Fibroblast of the conjunctiva (primary cell): ENCODE measurements at places on chromosomes 16 and 17.

DNA sequence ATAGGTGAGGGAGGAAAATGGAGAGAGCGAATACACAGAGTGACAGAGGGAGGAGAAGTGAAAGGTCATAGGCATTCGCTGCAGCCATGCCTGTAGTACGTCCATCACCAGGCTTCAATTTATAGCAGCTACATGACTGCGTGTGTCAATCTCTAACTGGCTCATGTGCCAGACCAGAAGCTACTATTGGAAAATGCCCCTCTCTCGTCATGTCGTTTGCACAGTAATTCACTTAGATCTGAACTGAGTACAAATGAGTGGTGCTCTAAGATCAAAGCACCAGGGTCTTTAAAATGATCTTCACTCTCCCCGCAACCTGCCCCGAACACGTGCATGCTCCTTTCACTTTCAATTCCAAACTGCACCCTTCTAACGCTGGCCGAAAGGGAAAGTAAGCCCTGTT is 51.3 kb downstream of the ADCY9 start:
- no peak for DNase-seq

- DNase-seq: no peak
Measured at GRCh38 chr17:1566505-1567199, 4.1 kb upstream of the PITPNA start.

GRCh38 chr16:58652741-58653140 is 23.1 kb upstream of the CNOT1 start:
- no peak for DNase-seq

GRCh38 chr17:77146246-77146632 is 5.5 kb downstream of the SEC14L1 start:
- no peak for DNase-seq

DNA sequence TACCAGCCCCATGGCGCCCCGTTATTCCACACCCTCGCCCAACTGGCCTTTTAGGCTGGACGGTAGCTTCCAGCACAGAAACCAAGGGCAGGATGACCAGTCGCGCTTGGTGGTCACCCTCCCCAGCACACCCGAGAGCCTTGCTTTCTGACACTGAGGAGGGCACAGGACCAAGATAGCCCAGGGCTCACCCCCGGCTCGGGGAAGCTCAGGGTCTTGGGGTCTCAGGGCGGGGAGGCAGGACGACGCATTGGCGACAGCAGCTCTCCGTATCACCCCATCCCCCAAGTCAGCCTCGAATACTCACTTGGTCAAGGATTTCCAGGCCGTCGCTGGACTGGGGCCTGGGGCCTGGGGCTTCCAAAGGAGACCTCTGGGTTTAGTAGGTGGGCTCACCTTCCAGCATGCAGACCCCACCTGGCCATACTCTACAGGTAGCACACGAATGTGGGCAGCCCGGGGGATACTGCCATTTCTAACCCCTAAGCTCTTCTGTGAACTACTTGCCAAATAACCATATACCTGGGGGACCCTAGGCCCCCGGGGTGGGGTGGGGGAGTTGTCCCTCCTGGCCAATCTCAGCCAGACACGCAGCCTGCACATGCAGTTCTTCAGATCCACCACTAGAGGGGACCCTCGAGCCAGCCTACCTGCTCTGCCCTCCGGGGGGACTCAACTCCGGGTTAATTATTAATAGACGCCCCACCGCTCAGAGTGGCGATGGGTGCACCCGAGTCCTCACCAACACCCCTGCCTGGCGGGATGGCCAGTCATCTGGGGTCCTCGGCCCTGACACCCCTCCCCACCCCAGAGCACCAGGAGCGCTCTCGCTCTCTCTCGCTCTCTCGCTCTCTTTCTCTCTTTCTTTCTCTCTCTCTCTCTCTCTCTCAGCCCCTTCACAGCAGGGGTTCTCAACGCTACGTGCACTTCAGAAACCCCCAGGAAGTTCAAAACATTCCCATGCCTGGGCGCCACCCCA is 30.0 kb downstream of the TBC1D16 start:
- no peak for DNase-seq

- no peak for DNase-seq
Measured at GRCh38 chr16:77967054-77967904, 55.1 kb upstream of the CLEC3A start.

GRCh38 chr17:77451245-77451893 is 310.6 kb downstream of the SEC14L1 start:
- DNase-seq: no peak

DNA sequence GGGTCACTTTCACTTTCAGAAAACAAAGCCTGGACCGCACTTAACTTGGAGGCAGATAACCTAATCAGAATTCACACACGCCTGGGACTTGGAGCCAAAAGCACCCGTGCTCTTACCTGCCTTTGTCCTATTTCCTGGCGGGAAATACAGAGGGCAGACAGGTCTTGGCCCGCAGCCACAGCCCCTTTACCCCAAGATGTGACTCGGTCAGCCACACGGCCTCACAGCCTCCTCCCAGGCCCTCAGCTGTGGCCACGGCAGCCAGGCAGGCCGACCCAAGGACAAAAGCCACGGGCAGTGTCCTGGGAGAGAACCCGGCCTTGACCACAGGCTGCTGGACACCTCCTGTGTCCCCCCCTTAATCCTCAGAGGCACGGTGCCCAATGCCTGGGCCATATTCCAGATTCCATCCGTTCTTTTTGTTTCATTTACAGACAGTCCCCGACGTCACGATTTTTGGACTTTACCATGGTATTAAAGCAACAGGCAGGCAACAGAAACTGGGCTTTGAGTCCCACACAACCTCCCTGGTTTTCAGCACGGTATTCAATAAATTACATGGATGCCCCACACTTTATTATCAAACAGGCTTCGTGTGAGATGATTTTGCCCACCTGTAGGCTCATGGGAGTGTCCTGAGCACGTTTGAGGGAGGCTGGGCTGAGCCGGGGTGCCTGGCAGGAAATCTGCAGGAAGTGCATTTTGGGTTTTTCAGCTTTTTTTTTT is 30.1 kb upstream of the GAA start:
- no peak for DNase-seq

DNA sequence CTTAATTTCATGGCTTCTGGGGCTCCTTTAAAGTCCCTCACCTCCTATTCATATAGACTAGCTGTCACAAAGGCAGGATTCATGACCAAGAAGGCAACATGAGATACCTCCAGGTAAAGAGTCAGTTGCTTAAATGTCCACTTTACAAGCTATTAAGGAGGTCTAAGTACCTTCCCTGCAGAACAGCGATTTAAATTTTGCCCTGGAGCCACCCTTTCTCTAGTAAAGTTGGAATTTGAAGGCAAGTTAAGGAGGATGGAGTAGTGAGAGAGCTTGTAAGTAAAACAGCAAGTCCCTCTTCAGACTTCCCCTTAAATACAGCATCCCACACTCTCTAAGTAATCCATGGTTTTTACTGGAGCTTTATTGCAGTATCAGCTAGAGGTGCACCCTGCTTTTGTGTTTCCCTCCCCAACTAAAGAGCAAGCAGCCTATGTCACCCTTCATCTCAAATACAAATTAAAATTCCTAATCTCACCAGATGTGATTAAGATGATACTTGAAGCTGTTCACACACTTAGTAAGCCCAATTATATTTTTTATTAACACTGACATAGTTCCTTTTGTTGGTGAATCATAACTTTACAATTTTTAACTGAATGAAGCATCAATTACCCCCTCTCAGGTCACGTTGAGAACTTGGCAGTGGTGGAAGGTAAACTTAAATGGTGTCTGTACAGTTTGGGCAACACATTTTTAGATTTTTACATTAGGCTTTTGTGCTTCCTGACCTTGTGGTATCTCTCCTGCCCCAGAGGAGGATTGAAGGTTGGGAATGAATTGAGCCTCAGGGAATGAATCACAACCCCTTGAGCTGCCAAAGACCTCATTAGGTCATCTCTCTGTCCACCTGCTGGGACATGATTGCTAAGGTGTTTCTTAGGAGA is 108.9 kb downstream of the TANGO6 start:
- DNase-seq: no peak

- DNase-seq: no peak
Measured at GRCh38 chr16:49112754-49113153, 168.9 kb downstream of the CBLN1 start.

- DNase-seq: no peak
Measured at GRCh38 chr17:66930933-66931332, 33.6 kb upstream of the CACNG4 start.

DNA sequence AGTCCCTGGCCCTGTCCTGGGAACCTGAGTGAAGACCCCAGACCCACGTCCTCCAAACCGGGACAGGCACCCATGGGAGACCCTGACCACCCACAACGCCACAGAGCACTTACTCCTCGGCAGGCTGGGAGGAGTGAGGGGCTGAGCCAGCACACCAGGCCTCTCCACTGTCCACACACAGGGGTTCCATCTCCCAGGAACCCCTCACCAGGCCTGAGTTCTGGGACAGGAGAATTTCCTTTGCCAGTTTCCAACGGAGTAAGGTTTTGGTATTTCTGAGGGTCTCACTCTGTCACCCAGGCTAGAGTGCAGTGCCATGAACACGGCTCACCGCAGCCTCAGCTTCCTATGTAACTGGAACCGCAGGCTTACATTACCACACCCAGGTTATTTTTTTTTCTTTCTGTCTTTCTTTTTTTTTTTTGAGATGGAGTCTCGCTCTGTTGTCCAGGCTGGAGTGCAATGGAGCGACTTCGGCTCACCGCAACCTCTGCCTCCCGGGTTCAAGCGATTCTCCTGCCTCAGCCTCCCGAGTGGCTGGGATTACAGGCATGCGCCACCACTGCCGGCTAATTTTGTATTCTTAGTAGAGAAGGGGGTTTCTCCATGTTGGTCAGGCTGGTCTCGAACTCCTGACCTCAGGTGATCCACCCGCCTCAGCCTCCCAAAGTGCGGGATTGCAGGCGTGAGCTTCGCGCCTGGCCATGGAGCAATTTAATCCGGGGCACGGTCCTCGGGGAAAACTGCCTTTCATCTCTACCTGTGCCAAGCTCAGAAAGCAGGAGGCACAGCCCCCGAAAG is 1.6 kb downstream of the PGAP6 start:
- no peak for DNase-seq

DNA sequence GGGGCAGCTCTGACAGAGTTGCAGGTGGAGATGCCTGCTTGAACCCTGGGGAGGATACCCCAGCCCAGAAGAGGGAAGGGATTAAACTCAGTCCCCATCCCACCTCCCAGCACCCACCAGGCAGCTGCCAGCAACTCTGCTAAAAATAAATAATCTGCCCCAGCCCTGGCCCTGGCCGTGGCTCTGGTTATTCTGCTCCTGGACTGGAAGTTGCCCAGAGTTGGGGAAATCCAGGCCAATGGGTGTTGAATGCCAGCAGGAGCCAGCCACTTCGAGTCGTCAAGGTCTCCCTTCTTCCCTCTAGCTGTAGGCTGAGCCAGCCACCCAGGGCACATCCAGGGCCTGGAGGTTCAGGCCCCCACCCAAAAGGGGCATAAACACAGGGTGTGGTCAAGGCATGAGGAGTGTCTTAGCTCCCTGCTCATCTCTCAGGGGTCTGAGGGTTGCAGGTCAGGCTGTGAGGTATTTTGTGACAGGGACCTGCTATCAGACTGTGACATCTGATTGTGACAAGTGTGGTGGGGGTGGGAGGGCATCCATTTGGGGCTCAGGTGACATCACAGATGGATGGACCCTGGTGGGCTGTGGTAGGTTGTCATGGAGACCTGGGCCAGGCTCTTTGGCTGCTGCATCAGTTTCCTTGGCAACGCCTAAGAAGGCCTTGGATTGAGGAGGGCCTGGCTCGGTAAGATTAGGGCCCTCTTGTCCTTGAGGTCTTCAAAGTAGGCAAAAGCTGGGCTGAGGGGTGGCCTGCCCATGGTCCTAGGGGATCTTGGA is 1.0 kb upstream of the RRAD start:
- DNase-seq: no peak

GRCh38 chr16:85488414-85488813 is 124.7 kb upstream of the GSE1 start:
- no peak for DNase-seq

DNA sequence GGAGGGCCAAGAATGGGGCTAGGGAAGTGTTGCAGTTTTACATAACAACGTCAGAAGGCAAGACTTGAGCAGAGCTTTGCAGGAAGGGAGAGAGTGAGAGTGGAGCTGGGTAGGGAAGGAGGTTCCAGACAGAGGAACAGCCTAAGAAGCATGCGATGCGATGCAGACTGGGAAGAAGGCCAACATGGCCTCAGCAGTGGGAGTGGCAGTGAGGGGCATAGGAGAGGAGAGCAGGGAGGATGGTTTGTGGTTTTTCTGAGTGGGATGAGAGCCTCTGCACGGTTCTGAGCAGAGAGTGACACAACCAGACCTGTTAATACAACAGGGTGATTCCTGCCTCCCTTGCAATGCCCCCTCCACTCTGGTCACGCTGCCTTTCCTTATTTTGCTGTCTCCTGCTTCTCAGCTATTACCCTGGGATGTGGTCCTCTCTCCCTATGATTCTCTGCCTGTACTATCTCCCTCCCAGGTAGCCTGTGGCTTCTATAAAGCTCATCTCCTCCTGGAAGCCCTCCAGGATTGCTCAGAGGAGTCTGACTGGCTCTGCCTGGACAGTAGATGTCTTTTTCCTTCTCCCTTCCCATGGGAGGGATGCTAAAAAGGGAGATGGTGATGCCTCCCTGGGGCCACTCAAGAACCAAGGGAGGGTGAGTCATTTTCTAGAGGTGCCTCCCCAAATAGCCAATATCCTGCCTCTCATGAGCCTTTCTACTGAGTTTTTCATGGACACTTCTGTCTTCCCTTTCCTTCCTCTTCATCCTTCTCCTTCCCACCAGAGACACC is 38.7 kb upstream of the NGFR start:
- peak; percentile 43 for DNase-seq

DNA sequence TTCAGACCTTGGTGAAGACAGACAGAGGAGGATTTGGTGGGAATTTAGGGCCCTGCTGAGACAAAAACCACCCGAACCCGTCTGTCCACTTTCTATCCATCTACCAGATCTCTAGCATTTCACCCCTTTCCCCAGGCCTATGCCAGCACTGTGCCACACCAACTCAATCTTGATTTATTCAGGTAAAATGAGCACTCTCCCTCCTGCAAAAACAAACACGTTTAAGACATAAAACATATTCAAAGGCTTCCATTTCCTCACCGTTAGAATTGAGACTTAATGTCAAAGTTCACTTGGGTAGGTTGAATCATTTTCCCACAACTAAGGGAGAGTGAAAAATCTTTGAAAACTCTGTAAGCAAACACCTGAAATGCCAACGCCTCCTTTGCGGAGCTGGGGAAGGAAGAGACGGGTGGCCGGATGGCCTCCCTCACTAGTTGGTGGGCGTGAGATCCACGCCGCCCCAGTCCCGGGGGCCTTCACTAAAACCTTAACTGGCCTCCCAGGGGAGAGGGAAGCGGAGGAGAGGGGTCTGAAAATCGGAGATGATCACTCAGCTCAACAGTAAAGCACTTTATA is 862 bp downstream of the DCAKD start:
- DNase-seq: no peak

DNA sequence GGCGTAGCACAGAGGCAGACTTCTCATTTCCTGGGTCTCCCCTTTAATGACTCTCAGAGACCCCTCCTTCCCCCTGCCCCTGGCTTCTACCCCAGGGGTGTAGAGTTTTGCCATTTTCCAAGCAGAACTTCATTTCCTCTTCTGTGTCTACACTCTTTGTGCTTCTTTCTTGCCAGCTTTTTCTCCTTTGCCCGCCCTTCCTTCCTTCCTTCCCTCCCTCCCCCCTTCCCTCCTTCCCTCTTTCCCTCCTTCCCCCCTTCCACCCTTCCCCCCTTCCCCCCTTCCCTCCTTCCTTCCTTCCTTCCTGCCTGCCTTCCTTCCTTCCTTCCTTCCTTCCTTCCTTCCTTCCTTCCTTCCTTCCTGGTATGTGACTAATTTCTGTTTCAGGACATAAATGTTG is 47.0 kb downstream of the MAPT start:
- DNase-seq: no peak

- DNase-seq: no peak
Measured at GRCh38 chr16:2514333-2515179, 804 bp downstream of the ATP6V0C start.

GRCh38 chr17:59807892-59808509 is 84.7 kb downstream of the TUBD1 start:
- no peak for DNase-seq

GRCh38 chr16:78509965-78510364 is 410.5 kb downstream of the WWOX start:
- no peak for DNase-seq
